ENCODE measurements at places on chromosomes 2 and 18.

- no peak for DNase-seq
These were observed 69.9 kb upstream of the HK2 start for GRCh38 chr2:74763962-74764428.

- no peak for DNase-seq
These were observed 97.1 kb upstream of the LTBP1 start for GRCh38 chr2:32849456-32850194.

DNA sequence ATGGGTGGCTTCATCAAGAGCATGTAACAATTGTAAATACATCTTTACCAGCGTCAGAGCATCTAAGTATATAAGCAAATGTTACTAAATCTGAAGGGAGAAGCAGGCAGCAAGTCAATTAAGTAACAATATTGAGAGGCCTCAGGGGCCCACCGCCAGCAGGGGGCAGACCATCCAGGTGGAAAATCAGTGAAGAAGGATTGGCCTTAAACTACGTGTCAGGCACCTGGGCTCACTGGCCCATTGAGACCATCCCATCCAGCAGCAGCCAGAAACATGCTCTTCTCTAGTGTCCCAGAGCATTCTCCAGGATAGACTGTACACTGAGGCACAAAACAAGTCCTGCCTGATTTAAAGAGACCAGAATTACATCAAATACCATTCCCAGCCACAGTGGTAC is 96.2 kb upstream of the SNTG2 start:
- DNase-seq, result peak; percentile 28

DNA sequence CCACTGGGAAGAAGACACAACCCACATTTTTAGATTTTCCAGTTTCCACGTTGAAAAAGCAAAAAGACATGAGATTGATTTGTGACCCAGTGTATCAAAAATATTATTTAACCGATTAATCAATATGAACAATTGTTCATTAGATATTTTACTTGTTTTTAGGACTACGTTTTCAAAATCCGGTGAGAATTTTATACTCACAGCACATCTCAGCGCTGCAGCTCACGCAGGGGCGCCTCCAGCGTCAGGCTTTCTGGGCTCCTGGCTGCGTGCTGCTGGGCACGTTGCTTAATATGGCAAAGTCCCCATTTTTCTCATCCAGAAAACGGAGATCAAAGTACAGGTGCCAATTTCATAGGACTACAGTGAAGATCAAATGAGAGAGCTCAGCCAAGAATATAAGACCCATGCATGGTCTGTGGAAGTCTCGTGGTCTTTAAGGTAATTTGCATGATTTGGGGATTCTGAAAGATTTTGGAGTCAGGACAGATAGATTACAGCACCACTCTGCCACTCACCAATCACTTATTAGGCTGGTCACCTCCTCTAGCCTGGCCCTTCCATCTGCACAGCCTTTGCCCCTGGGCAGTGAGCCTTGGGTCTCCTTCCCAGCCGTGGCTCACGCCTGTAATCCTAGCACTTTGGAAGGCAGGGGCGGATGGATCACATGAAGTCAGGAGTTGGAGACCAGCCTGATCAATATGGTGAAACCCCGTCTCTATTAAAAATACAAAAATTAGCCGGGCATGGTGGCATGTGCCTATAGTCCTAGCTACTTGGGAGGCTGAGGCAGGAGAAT is 36.2 kb downstream of the PTPN18 start:
- DNase-seq, result no peak

DNA sequence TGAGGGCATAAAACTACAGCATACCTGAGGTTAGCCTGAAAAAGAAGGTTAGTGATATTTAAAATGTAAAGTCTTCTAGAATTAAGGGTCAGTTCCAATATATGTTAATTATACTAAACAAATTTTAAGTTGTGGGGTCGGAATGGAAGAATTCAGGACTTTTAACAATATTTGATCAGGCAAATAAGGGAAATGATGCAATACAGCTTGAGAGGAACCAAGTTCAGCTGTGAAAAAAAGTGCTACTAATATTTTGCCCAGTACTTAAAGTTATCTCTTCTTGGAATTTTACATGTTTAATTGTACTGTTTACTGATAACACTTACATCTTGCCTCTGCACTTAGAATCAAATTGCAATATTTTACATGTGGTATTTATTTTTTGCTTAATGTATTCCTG is 345.5 kb upstream of the CWC22 start:
- DNase-seq, result no peak

DNA sequence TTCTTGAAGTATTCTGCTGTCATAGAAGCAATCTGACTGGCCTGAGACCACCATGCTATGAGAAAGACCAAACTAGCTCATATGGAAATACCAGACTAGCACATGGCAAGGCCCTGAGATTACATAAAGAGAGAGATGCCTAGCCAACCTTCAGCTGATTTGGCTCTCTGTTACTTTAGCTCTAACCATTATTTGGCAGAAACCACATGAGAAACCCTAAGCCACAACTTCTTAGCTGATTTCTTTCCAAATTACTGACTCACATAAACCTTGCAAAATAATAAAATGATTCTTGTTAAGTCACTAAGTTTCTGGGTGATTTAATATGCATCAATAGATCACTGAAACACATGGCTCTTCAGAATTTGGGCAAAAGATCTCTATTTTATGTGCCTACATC is 295.0 kb upstream of the ZNF521 start:
- no peak for DNase-seq

DNA sequence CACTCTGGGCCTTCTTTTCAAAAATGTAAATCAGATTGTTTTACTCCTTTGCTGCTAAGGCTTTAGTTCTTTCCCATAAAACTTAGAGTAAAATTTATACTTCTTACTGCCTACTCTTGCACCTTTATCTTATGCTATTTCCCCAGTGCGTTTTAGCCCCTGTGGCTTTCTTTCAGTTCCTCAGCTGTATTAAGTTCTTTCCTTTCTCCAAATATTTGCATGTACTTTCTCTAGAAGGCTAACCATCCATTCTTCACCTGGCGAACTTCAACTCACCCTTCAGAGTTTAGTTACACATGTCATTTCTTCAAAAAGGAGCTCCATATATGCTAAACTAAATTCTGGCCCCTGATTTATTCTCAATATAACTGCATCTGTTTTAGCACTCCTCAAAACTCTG is 160.7 kb downstream of the FSHR start:
- DNase-seq, result no peak

GRCh38 chr2:241017228-241017940 is 19.0 kb downstream of the SNED1 start:
- DNase-seq, result no peak

DNA sequence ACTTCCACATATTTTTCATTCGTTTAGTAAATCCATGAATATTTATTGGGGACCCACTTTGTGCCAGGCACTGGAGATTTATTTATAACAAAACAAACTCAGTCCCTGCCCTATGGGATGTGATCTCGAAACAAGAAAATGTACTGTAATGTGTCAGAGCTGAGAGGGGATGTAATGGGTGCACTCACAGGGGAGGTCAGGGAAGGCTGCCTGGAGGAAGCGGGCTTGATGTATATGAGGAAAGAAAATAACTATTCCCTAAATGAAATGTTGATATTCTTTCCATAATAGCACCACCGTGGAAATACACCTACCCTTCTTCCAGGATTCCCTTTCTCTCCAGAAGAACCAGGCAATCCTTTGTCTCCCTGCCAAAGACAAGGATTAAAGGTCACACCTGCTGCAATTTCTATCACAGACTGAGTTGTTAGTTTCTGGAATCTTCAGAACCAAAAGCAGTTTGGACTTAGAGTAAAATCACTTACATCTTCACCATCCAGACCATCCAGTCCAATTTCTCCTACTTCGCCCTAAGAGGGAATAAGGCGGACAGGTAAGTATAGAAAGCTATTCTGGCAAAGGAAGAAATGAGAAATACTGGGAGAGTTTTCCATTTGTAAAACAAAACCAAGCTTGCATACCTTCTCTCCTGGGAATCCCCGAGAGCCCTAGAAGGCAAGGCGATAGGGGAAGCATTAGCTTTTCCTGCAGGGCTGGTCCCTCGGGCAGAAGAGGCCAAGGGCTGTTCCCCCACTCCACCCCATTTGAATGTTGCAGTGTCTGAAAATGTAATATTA is 55.0 kb downstream of the COL6A3 start:
- no peak for DNase-seq

DNA sequence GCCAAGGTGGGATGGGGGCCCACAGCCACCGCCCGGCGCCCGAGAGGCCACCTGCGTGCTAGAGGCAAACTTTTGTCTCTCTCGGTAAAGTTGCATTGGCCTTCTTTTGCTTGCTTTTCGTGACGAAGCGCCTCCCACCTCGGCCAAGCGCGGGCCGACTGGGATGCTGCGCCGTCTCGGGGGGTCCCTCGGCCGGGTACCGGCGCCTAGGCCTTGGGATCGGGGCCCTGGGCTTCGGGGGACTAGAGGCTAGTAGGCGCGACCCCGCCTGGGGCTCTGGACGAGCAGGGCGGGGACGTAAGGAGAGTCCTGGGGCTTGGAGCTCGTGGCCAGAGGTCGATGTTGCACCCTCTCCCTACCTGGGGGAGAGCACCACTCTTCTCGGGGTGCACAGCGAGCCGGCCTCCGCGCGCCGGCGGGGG is 545 bp downstream of the GLI2 start:
- no peak for DNase-seq

All from stimulated activated CD4-positive, alpha-beta T cell treated with anti-CD3 and anti-CD28 coated beads, Interleukin-1b, Interleukin-23, amount 100 ng/mL, for 48 hours (primary cell).